NCI-H2029 (cell line): ENCODE measurements at places on chromosomes 12 and 14.

GRCh38 chr12:76455582-76456345 is 103.8 kb downstream of the OSBPL8 start:
- DNase-seq: peak; percentile 41

GRCh38 chr14:100105357-100106169 is 40.3 kb downstream of the EVL start:
- DNase-seq: no peak

- DNase-seq: no peak
These were observed 82.7 kb downstream of the C14orf132 start for GRCh38 chr14:96121660-96122395.

DNA sequence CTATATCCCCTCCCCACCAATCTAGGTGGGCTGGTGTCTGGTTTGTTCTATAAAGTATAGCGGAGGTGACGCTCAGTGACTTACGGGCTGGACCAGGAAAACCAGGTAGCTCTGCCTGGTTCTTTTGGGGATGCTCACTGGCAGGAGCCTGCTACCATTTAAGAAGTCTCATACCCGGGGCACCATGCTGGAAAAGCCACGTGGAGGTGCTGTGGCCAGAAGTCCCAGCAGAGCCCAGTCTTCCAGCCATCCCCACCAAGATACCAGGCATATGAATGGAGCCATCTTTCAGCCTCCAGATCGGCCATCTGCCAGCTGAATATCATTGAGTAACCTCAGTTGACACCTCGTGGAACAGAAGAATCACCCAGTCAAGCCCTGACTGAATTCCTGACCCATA is 87.2 kb downstream of the AACS start:
- no peak for DNase-seq

DNA sequence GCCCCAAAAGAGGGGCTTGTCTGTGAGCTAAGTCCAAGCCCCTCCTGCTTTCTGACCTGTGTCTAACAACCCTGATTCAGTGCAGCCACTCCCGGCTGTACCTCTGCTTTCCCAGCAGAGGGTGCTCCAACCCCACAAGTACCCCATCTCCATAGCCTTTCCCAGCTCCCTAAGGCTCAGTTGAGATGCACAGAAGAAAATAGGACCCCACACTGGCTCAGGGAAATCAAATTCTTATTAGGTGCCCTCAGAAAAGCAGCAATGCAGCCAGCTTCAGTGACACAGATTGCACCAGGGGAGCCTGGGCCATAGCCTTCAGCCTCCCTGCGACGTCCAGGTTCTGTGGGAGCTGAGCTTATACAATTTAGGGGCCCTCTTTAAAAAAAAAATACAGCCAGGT is 49.9 kb downstream of the LRRC74A start:
- peak; percentile 22 for DNase-seq

DNA sequence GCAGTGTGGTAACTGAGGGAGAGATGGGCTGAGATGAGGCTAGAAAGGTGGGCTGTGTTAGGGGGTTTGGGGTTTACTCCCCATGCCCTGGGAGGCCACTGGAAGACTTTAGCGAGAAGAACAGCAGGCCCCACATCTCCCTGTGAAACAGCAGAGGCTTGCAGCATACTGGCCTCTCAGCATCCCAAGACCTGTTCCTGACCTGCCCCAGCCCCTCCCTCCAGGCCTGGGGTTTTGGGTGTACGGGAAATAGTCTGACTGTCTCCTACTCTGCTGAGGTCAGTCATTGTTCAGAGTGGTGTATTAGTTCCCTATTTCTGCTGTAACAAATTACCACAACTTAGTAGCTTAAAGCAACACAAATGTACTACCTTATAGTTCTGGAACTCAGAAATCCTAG is 103.5 kb upstream of the HIF1A start:
- DNase-seq: no peak

DNA sequence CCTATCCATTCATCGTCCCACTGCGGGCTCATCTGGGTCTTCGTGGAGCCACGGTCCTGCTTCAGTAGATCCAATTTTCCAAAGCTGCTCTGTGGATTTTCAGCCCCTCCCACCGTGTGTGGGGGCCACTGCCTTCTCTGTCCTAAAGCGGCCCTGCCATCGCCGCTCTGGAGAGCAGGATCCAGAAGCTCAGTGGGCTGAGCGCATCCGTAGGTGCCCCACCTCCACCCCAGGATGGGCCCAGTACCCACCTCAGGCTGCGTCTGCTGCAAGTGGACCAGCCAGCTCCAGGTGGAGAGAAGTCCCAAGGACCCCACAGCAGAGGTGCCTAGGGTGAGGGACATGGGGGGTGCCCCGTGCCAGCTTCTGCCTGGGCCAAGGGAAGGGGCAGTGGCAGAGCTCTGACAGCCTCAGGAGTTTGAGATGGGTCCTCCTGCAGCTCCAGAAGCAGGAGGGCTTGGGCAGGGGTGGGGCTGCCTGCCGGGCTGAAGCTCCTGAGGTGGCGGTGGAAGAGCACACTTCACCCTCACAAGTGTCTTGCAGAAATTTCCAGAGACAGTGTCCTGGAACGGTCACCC is 148.1 kb upstream of the C14orf180 start:
- DNase-seq: no peak

- no peak for DNase-seq
These were observed 253.9 kb upstream of the CRY1 start for GRCh38 chr12:107347261-107347660.

DNA sequence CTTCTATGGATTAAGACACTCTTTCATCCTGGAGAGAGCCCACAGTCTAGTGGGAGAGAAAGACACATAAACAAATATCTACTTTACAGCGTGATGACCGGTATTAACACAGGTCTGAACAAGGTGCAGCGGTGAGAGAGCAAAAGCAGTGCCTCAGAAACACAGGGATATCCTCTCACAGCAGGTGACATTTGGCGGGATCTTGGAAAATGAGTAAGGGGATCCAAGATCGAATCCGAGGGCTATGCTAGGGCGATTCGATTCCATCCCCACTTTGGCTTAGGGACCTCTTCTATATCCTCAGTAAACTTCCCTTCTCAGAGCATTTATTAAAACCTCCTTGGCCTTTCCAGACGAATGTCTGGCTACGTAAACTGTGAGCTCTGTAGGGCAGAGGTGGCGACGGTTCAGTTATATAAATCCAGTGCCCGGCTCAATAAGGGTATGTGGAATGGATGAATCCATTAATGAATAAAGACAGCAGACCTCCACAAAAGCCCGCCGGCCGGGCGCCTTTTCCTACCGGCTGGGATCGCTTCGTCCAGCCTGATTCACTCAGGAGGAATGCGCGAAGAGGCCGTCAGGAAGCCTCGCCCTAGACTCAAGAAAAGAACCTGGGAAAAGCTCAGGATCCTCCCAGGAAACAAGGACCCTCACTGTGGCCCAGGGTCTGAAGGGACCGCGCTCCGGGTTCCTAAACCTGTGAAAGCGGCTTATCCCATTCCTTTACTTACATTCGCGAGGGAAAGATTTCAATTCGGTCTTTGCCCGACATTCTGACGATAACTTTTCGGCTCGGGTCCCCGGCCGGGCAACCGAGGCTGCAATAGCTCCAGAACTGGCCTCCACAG is 455 bp downstream of the ATP6V1D start:
- no peak for DNase-seq
